MCF 10A (cell line): ENCODE measurements at places on chromosomes 12 and 14. TPM values are rescaled to one million over a fixed set of nuclear protein-coding genes. Genes with fewer than 3 reads are reported as not detected.
A peak's percentile ranks its signal among the peaks of the same experiment; 100 is the strongest.

The CD4 gene
- total RNA-seq: not detected in 2 replicates

The CMTM5 gene
- total RNA-seq: not detected in 2 replicates

The PKP2 gene
- 58.5 and 88.0 TPM in 2 replicates for total RNA-seq

- no peak overlapping the region for H3K27ac ChIP-seq
- DNase-seq: no peak
- no peaks in the 10 kb centered on the region for H3K36me3 ChIP-seq
- no peaks in the 10 kb centered on the region for H3K27me3 ChIP-seq
- H3K4me3 ChIP-seq: no peak overlapping the region
These were observed 159.5 kb downstream of the CFAP54 start for GRCh38 chr12:96648923-96649322.

DNA sequence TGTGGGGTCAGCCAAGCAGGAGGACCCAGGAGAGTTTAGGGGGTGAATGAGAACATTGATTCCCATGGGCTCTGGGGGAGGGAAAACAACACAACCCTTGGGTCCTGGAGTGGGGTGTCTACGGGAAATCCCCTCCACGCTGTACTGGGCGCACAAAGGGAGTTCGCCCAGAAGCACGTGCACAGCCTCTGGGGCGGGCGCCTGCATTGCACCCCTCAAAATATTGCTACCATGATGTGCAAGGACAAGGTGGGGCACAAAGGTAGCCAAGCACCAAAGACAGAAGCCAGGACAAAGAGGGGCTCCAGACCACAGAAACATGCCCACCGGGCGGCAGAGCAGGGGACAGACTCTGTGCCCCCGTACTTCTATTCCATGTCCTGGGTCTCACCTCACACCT, 74.9 kb upstream of the EIF5 start:
- peaks cover 19% of the 10 kb centered on the region for H3K4me1 ChIP-seq
- no peaks in the 10 kb centered on the region for H3K27me3 ChIP-seq
- H3K27ac ChIP-seq: no peak overlapping the region
- DNase-seq: no peak

DNA sequence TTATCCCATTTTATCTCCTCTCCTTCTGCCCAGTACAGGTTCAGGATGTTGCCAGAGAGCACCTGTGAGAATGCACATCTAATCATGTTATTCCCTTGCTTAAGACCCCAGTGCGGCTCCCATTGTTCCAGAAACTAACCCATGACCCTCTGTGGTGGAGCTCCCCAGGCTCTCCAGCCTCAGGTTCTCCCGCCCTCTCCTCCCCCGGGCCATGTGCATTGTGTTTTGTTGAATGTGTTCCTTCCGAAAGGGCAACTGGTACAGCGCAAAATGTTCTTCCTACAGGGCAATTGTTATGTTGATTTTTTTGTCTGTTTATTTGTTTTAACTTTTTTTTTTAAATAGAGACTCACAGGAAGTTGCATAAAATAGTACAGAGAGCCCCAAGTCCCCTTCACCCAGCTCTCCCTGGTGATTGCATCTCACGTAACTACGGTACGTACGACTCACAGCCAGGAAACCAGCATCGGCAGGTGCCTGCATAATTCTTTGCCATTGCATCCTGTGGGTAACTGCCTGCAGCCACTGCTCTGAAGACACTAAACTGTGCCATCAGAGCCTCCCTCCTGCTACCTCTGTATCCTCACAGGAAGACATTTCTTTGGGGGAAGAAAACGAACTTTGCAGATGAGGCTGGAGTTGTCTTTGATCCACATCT, 31.2 kb downstream of the TMEM132C start:
- no peak for DNase-seq
- no peaks in the 10 kb centered on the region for H3K4me1 ChIP-seq
- no peaks in the 10 kb centered on the region for H3K27me3 ChIP-seq
- H3K4me3 ChIP-seq: no peak overlapping the region

- H3K27me3 ChIP-seq: no peaks in the 10 kb centered on the region
- H3K4me3 ChIP-seq: peak overlapping the region; percentile 89
- peaks cover 5% of the 10 kb centered on the region for H3K36me3 ChIP-seq
- peak; percentile 52 for DNase-seq
- peak overlapping the region; percentile 76 for H3K27ac ChIP-seq
- peaks cover 25% of the 10 kb centered on the region for H3K4me1 ChIP-seq
These were observed 565 bp downstream of the NT5DC3 start for GRCh38 chr12:103840462-103840875.

GRCh38 chr12:12559719-12560296, 2.9 kb downstream of the DUSP16 start:
- H3K36me3 ChIP-seq: no peaks in the 10 kb centered on the region
- peaks cover 25% of the 10 kb centered on the region for H3K4me1 ChIP-seq
- DNase-seq: no peak
- peak overlapping the region; percentile 69 for H3K4me3 ChIP-seq
- peak overlapping the region; percentile 95 for H3K27ac ChIP-seq
- H3K27me3 ChIP-seq: no peaks in the 10 kb centered on the region

- no peaks in the 10 kb centered on the region for H3K27me3 ChIP-seq
- H3K36me3 ChIP-seq: peaks cover 76% of the 10 kb centered on the region
- DNase-seq: peak; percentile 62
- H3K27ac ChIP-seq: no peak overlapping the region
These were observed 20.6 kb downstream of the COX14 start for GRCh38 chr12:50132505-50133135.

DNA sequence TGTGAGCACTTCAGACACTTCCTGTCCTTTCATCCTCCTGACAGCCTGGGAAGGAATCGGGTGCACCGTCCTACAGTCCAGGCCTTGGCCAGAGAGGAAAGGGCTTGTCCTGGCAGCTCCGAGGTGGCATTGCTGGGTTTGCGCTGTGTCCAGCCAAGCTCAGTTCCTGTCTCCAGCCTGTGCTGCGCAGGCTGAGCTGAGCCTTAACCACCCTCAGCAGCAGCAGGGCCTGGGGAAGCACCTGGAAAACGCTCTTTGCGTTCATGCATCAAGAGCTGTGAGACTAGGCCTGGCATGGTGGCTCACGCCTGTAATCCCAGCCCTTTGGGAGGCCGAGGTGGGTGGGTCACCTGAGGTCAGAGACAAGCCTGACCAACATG, 33.7 kb upstream of the EML1 start:
- DNase-seq: no peak
- H3K4me1 ChIP-seq: peaks cover 13% of the 10 kb centered on the region

GRCh38 chr12:89857652-89858274, 149.1 kb upstream of the ATP2B1 start:
- no peak overlapping the region for H3K4me3 ChIP-seq
- no peak for DNase-seq
- no peaks in the 10 kb centered on the region for H3K4me1 ChIP-seq
- H3K36me3 ChIP-seq: peaks cover 5% of the 10 kb centered on the region
- no peak overlapping the region for H3K27ac ChIP-seq

GRCh38 chr14:106578481-106578880, 1052.1 kb downstream of the TMEM121 start:
- H3K27ac ChIP-seq: no peak overlapping the region
- H3K27me3 ChIP-seq: peaks cover 49% of the 10 kb centered on the region
- H3K4me3 ChIP-seq: no peak overlapping the region
- H3K4me1 ChIP-seq: no peaks in the 10 kb centered on the region

- no peaks in the 10 kb centered on the region for H3K36me3 ChIP-seq
- no peak overlapping the region for H3K27ac ChIP-seq
- no peak for DNase-seq
- H3K4me3 ChIP-seq: no peak overlapping the region
- H3K27me3 ChIP-seq: no peaks in the 10 kb centered on the region
These were observed 135.9 kb downstream of the KTN1 start for GRCh38 chr14:55715889-55716288.

DNA sequence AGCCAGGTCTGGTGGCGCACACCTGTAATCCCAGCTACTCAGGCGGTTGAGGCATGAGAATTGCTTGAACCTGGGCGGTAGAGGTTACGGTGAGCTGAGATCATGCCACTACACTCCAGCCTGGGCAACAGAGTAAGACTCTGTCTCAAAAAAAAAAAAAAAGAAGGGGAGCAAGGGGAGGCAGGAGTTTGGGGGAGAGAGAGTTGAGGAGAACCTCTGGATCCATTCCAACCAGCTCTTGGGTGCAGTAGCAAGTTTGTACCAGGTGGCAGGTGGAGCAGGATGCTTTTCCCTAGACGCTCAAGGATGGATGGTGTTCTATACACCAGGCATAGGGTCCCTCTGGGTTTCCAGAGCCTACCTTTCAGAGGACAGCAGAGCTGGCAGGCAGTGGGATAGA, 1.9 kb downstream of the NFE2 start:
- H3K27ac ChIP-seq: no peak overlapping the region
- no peaks in the 10 kb centered on the region for H3K36me3 ChIP-seq
- H3K4me1 ChIP-seq: peaks cover 37% of the 10 kb centered on the region
- no peak overlapping the region for H3K4me3 ChIP-seq
- DNase-seq: no peak
- H3K27me3 ChIP-seq: no peaks in the 10 kb centered on the region

DNA sequence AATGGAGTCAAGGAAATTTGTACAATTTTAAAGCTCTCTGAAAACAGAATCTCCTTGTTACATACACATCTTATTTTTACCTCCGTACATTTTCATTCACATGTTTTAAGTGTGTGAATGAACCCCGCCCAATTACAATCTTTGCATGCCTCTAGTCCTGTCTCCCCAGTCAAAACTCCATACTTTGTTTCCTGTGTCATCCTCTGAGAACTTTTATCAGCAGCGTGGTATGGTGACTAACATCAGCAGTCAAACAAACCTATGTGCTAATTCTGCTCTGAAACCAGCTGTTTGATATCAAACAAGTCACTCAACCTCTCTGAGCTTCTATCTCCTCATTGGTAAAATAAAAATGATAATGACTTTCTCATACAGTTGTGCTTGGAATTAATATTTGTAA, 15.8 kb upstream of the ERGIC2 start:
- peaks cover 25% of the 10 kb centered on the region for H3K36me3 ChIP-seq
- peaks cover 5% of the 10 kb centered on the region for H3K4me1 ChIP-seq
- H3K27ac ChIP-seq: no peak overlapping the region
- no peak overlapping the region for H3K4me3 ChIP-seq
- no peaks in the 10 kb centered on the region for H3K27me3 ChIP-seq
